Cerebellum (tissue), 4 donors: ENCODE measurements at places on chromosomes 1 and 21. TPM values are rescaled to one million over a fixed set of nuclear protein-coding genes. Genes with fewer than 3 reads are reported as not detected.

TCHHL1 gene
- total RNA-seq = not detected

RGSL1 gene
- total RNA-seq = not detected

HCN3 gene
- 12.9 TPM for total RNA-seq

TMEM81 gene
- total RNA-seq = 3.4 TPM

C1orf210 gene
- not detected for total RNA-seq

TTLL7 gene
- total RNA-seq = 117 TPM

CAMSAP2 gene
- total RNA-seq = 105 TPM

TIE1 gene
- total RNA-seq = 10.6 TPM

FAM72A gene
- total RNA-seq = 3.1 TPM

LAMB3 gene
- total RNA-seq = 1.00 TPM

TFB2M gene
- 9.8 TPM for total RNA-seq

- DNase-seq = no peak
These were observed 9.1 kb downstream of the CRB1 start for GRCh38 chr1:197277166-197277565.

GRCh38 chr21:34189506-34189905 is 116.1 kb downstream of the MRPS6 start:
- no peak for DNase-seq

- DNase-seq = no peak
These were observed 11.9 kb upstream of the CAPN2 start for GRCh38 chr1:223700388-223700918.

- DNase-seq = no peak
These were observed 133.0 kb downstream of the URB2 start for GRCh38 chr1:229759037-229759435.

DNA sequence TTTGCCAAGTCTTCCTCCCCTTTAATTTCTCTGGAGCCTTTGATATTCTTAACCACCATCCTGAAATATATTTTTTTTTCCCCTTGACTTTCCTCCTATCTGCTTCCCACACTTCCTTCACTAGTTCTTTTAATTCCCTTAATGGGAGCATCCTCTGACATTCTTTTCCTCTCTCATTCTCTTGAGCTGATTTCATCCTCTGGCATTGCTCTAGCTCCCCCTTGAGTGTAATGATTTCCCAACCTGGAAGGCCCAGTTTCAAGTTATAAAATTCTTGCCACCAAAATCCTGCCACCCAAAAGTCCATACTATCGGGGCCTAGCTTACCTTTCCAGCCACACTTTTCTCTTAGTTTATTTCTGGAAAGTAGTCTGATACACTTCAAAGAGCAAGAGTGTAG is 39.5 kb upstream of the UBE2U start:
- DNase-seq = peak; percentile 30

DNA sequence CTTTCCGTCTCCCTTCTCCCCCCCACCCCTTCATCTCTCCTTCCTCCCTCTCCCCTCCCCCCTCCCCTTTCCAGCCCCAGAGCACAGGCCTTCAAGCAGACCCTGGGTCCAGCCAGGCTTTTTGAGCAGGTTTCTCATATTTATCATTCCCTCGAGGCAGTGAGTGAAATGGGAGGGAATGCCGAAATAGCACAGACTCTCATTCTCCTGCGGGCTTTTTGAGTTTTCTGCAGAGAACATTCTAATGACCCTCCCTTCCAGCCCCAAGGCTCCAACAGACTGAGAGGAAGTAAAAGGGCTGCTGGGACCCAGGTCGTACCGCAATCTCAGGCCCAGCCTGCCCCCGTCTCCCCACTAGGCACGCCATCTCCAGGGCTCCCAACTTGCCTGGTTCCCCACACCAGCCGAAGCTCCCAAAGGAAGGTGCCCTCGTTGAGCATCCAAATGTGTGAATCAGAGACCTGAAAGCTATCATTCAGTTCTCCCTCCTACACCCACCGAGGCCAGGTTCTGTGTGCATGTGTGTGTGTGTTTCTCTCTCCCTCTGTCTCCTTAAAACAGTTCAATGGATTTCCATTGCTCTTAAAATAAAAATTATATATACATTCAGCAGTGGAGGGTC is 22.3 kb downstream of the ACTA1 start:
- peak; percentile 24 for DNase-seq

GRCh38 chr1:18661404-18662285 is 31.0 kb downstream of the PAX7 start:
- DNase-seq = no peak

- DNase-seq = no peak
These were observed 109.0 kb downstream of the FAF1 start for GRCh38 chr1:50851034-50851433.

DNA sequence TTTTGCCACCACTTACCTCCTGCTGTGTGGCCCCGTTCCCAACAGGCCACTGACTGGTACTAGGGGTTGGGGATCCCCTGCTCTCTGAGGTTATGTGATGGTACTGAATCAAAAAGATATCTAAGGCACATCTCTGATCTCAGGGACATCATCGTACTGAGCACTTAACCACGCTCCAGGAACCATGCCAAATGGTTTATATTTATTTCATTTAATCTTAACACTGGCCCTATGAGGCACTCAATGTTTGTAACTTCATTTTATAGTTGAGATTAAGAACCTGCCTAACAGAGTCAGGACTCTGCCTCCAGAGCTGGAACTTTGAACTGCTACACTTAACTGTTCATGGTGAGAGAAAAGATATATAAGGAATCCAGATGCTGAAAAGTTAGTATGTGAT is 98.0 kb upstream of the HP1BP3 start:
- DNase-seq = no peak

GRCh38 chr1:62377043-62377562 is 57.9 kb upstream of the KANK4 start:
- no peak for DNase-seq

GRCh38 chr1:2073382-2074230 is 23.4 kb downstream of the PRKCZ start:
- DNase-seq = peak; percentile 93

DNA sequence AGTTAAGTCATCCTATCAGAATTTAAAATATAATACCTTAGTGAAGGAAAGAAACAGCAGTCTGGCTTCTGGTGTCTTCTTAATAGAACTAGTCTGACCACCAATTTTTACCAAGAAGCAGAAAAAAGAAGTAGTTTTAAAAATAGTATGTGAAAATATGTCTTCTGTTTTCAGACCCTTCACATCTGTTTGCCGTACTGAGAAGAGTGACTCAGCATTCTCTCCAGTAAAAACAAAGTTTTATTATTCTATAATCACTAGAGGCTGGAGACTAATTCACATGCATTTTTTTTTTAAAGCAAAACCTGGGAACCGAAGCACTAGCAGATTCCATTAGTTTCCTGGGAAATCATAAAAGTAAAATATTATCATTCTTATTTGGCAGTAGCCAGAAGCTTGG is 163.8 kb downstream of the COL24A1 start:
- no peak for DNase-seq

DNA sequence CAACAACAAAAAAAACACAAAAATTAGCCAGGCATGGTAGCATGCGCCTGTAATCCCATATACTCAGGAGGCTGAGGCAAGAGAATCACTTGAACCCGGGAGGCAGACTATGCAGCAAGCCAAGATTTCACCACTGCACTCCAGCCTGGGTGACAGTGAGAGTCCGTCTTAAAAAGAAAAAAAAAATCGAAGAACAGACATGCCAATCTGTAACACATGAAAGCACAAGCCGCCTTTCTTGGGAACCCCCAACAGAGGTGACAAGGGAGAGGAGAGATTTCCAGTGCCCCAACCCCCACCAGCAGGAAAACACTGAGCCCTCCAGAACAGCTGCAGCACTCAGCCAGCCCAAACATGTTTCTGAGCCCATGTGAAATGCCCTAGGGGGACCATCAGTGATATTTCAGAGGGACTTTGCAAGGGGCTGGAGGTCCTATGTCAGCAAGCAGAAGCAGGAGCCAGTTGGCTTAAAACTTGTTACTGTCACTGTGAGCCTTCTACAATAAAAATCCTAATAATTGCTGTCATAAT is 14.2 kb upstream of the EFNA1 start:
- no peak for DNase-seq

DNA sequence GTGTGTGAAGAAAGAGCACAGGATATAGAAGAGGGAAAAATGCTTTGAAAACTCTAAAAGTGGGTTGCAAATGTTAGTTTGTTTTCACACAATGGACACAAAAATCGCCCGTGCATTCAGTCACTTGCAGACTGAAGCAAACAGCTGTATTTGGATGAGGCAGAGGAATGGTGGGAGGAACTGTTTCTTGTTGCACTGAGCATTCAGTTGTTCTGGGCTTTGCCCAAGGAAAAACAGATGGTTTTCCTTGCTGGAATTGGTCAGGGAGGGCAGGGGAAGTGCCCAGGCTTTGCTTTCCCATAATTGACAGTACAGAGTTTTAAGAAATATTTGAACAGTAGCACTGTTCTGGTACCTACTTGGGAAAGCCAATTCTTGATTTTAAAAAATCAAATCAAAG is 19.5 kb upstream of the WARS2 start:
- no peak for DNase-seq

DNA sequence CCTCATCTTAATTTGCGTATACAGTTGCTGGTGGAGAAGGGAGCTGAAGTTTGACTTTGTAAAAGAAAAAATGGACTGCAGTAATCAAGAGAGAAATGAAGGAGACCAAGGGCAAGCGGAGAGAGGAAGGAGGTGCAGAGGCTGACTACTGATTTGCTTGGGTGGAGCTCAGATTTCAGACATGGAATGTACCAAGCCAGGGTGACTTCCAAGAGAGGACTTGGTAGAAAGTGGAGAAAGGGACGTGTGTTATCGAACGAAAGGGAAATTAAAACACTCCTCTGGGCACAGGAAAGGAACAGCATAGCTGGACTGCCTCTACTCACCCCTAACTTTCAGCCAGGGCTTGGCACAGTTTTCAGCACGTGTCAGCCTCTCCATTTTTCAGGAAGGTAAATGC is 15.1 kb upstream of the HEATR1 start:
- DNase-seq = no peak

DNA sequence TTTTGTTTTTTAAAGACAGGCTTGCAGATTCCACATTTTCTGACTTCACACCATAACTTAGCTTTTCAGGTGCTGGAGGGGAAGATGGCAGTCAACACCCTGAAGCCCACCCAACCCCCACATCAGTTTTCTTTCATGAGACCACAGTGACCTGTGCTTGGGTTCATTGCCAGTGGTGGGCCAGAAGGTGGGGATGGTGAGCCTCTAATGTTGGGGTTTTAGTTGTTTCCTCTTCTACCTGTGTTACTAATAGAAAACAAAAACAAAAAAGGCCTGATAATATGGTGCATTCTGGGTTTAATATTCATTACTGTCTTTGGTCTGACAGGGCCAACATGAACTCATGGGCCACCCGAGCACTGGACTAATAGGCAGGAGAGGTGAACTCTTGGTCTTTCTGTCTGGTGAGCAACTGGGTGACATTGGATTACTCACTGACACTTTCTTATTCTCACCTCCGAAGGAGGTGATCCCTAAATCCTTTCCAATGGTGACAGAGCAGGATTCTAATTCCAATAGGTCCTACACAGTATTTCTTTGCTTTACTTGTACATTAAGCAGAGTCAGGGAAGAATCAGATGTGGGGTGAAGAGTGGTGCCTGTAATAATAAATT is 132.8 kb downstream of the CLIC6 start:
- DNase-seq = no peak

DNA sequence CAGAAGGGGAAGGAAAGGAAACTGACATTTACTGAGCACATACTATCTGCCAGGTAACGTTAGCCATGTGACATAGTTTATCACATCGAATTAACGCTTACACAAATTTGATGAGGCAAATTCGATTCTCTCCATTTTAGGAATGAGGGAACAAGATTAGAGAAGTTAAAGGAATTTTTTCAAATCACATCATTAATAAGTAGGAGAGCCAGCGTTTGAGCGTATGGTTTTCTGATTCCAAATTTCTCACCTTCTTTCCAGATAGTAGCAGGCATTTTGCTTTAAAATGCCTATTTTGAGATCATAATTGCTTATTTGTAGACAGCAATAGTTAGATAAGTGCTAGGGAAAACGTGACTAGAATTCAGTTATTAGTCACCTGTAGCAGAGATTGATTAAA is 19.3 kb downstream of the FMO3 start:
- no peak for DNase-seq

DNA sequence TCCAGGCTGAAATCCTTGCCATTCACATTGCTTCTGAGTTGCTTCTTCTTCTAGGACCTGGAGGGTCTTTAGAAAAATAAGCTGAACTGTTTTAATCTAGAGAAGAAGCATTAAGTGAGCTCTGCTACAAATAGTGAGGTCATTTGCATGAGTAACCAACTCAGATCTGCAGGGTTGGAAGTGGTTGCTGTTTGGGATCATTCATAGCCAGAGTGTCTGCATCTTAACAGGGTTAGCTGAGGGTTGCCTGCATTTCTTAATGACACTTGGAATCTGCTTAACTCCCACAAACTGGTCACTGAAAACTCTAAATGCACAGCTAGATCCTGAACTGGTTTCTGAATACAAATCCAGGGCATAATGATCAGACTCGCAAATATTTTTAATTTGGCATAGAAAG is 9.9 kb downstream of the CNIH3 start:
- DNase-seq = no peak

- DNase-seq = no peak
These were observed 526.3 kb downstream of the MATN1 start for GRCh38 chr1:30196872-30197638.

DNA sequence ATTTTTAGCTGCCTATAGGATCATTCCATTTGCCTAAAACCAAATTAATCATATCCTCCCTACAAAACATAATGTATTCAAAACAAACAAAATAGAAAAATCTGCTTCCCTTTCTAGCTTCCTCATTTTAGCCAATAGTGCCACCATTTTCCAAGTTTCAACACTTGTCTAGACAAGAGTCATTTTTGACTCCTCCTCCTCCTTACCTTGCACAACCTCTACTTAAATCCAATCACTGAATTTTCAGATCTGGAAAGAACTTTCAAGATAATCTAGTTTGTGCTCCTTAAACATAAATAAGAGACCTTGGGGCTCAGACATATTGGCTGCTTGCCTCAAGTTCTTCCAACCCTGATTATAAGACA is 7.4 kb downstream of the STX6 start:
- DNase-seq = no peak

DNA sequence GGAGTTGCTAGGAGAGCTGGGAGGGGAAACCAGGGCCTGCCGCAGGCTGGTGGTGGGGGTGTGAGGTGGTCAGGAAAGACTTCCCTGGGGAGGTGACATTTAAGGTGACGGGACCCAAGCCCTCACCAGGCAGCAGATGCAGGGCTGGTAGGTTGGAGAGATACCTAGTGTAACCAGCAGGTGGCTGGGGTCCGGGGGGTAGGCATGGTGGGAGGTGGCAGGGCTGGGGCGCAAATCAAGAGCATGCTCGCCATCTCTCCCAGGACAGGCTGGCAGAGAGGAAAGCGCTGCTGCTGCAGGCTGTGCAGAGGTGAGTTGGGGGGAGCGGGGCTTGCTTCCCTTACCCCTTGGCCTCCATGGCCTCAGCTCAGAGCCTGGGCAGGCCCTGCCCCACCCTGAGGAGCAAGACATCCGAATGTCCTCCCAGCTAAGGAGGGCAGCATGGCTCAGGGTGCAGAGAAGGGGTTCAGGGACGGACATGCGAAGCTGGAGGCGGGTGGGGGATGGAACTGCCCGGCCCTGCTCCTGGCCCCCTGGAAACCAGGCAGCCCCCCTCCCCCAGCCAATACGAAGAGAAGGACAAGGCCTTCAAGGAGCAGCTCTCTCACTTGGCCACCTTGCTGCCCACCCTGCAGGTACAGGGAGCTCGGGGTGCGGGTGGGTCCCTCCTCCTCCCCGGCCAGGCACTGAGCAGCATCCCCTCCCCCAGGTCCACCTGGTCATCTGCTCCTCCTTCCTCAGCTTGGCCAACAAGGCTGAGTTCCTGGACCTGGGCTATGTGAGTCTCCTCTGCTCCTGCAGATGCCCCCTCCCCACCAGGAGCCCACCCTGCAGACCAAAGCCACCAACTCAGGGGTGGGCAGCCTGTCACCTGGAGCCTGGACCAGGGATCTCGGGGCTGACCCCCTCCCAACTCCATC is 4.0 kb downstream of the RNF207 start:
- no peak for DNase-seq

GRCh38 chr1:55854911-55855310 is 639.7 kb upstream of the USP24 start:
- DNase-seq = no peak
